ELR (cell line): ENCODE measurements at places on chromosomes 3 and 15.
A peak's percentile ranks its signal among the peaks of the same experiment; 100 is the strongest.

- DNase-seq, result no peak
These were observed 410 bp downstream of the NDUFAF1 start for GRCh38 chr15:41401904-41402267.

- DNase-seq, result no peak
These were observed 357.0 kb downstream of the NR2F2 start for GRCh38 chr15:96687388-96688107.

- peak; percentile 22 for DNase-seq
These were observed 770.8 kb upstream of the BCHE start for GRCh38 chr3:166607933-166608521.

DNA sequence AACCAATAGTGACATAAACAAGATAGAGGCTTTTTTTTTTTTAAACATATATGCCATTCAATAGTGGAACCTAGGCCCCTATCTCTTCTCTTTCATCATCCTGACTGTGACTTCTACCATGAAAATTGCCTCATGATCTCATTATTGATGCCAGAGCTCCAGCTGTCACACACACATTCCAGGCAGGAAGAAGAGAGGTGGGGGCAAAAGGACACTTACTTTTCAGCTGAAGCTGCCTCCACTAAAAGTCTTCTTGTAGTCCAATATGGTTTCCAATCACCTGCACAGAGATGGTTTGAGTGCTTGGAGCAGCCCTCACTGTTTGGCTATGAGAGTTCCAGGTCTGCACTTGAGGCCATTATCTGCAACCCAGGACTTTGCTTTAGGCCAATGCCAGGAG lies 45.0 kb downstream of the CLEC3B start:
- DNase-seq, result no peak

DNA sequence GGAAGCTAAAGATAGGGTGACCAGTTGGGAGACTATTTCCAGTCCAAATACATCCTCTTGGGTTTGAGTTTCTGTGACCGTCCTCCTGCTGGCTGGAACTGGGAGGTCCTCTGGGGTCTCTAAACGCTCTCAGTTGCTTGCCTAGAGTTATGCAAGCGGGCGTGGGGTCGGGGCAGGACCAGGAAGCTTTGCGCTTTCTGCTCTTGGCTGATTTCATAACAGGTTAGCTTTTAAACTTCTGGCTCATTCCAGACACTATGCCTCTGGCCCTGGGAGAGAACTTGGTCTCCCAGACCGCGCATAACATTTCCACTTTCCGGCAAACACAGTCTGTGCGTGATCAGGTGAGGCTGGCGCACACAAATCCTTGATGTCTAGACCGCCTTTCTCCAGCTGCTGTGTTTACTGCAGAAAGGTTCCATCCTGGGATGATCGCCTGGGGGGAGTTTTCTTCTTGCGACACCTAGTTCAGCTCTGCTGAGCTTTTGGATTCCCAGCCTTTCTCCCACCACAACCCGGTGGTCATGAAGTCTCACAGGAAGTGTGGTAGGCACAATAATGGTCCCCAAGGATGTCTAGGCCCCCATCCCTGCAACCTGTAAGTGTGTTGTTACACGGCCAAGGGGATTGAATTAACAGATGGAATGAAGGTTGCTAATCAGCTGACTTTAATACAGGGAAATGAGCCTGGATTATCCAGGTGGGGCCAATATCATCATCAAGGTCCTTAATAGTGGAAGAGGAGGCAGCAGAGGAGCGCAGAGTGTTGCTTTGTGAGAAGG lies 23.6 kb upstream of the CGNL1 start:
- DNase-seq, result no peak

DNA sequence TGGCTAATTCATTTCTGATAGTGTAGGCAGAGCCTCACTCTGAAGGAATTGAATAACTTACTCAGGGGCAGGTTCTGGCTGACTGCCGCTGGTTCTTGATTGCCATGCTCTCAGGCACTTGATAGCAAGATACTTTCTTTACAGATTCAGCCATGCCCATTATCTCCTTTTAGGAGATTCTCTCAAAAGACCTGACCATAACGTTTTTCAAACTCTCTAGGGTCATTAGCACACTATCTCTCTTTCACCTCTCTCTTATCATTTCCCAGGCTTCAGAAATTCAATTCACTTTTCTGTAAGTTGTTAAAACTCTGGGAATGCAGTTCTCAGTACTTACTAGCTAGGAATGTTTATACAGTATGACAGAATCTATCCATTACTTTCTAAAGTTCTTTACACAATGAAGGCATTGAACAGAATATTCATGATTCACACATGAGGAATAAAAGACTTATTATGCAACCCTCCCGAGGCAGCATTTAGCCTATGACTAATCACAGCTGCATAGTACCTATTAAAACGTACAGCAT lies 850.3 kb upstream of the CADM2 start:
- DNase-seq, result peak; percentile 62

GRCh38 chr15:85094685-85095084 lies 113.0 kb downstream of the PDE8A start:
- peak; percentile 75 for DNase-seq

DNA sequence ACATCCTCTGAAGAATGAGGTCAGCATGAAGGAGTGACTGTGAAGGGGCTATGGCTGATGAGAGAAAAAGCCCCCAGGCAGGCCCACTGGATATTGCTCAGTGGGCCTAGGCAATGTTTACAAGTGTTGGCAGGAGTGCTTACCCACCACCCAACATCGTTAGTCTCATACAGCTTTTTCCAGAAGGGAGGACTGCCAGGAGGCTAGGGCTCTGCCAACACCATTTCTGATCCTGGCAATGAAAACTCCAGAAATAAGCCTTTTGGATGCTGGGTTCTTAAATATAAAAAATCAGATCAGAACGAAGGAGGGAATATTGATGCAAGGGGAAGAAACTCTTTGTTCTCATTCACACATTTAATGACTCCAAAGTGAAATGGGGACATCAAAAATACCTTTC lies 189.1 kb downstream of the DCLK3 start:
- no peak for DNase-seq

GRCh38 chr15:81473946-81474345 lies 99.9 kb upstream of the TMC3 start:
- no peak for DNase-seq

GRCh38 chr3:43894176-43895049 lies 203.7 kb downstream of the ABHD5 start:
- DNase-seq, result peak; percentile 83

- DNase-seq, result no peak
These were observed 733.2 kb upstream of the GOLIM4 start for GRCh38 chr3:168828943-168829342.

DNA sequence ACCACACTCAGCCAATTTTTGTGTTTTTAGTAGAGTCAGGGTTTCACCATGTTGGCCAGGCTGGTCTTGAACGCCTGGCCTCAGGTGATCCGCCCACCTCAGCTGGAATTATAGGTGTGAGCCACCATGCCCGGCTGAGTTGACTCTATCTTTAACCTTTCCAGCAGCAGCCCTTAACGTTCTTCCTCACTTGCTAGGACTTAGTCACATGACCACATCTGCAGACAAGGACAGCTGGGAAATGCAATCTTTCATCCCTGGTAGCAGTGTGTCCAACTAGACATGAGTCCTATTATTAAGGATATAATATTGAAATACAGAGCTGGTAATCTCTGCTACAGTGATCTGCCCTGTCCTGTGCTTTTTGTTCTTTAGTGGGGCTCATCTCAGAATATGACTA lies 18.0 kb downstream of the LCMT2 start:
- DNase-seq, result no peak

DNA sequence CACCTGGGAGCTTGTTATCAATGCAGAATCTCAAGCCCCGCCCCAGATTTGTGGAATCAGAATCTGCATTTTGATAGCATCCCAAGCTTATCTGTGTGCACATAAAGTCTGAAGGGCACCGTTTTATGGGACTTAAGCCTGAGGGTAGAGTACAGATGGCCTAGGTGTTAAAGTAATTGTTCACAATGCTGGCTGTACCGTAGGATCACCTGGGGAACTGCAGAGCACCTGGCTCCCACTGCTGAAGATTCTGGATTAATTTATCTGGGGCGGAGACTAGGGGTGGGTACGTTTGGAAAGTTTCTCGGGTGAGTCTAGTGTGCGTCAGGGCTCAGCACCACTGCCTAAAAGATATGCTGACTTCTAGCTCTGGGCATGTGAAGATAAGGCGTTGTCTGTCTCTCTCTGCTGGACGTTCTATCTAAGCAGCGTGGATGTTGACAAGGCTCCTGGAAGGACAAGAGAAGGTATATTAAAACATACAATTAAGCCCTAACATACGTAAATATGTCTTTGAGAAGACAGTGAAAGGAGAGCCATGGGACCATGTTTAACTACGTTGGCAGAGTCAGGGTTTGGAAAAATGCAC lies 63.2 kb upstream of the RASGRP1 start:
- DNase-seq, result no peak

DNA sequence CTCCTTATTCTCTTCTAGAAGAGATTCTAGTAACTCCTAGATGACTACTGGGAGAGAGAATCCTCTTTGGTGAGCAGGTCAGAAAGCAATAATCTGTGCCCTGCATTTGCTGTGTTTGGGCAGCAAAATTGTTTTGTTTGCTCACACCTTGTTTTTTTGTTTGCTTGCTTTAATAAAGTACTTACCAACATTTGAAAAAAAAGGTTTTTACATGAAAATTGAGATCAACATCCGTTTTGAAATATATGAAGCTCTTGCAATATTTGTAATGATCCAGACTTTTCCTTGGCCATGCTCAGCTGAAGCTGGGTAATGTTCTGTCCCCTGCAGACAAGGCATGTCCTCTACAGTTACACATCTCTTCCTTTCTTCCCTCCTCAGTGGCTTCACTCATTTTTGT lies 62.2 kb downstream of the DIPK2A start:
- no peak for DNase-seq

- peak; percentile 75 for DNase-seq
These were observed 53.7 kb downstream of the BDH1 start for GRCh38 chr3:197501879-197502620.

- peak; percentile 58 for DNase-seq
These were observed 220.0 kb upstream of the UMPS start for GRCh38 chr3:124510290-124510689.

DNA sequence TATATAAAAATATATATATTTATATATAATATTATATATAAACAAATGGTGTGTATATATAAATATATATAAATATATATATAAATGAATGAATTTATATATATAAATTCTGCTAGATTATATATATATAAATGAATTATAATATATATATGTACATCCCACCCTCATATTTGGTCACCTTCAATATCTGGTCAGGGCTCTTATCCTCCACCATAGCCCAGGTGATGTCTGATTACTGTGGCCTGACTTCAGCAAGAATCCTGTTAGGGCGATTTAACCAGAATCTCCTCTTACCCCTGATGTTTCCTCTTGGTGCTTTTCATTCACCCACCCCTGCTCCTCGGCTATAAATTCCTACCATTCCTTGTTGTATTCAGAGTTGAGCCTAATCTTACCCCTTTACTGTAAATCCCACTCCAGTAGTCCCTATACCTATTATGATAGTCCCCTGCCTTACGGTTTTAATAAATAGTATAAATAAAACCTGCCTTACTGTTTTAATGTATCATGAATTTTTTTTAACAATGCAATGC lies 439.6 kb downstream of the PLOD2 start:
- no peak for DNase-seq

DNA sequence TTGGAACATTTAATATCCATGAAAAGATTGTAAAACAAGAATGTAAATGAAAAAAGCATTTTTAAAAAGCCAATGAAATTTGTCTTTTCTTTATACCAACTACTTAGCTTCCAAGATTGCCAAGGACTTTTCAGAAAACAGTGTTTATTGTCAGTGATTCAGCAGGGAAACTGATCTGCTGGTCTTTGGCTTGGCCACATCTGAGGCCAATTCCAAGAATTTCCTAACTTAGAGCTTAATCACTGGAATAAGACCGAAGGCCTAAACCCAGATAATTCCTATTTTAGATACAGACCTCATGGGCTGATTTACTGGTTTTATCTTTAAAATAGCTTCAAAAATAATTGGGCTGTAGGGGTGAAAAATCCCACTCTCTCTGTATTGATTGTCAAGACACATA lies 260.5 kb upstream of the RORA start:
- no peak for DNase-seq

GRCh38 chr15:91302588-91303439 lies 202.8 kb downstream of the SV2B start:
- peak; percentile 64 for DNase-seq

GRCh38 chr15:38377636-38378035 lies 76.3 kb upstream of the FAM98B start:
- DNase-seq, result no peak

DNA sequence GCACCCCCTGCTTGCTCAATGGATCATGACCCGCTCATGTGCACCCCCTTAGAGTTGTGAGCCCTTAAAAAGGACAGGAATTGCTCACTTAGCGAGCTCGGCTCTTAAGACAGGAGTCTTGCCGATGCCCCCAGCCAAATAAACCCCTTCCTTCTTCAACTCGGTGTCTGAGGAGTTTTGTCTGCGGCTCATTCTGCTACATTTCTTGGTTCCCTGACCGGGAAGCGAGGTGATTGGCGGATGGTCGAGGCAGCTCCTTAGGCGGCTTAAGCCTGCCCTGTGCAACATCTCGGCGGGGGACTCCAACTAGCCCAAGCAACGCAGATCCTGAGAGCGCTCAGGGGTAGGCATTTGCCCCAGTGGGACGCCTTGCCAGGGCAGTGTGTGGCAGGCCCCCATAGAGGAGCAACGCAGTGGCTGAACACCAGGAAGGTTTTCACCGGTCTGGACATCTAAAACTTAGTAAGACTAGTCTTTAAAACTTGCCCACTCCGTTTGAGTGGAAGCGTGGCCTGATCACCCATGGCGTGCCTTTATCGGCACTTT lies 9.5 kb downstream of the SLCO2A1 start:
- DNase-seq, result no peak

DNA sequence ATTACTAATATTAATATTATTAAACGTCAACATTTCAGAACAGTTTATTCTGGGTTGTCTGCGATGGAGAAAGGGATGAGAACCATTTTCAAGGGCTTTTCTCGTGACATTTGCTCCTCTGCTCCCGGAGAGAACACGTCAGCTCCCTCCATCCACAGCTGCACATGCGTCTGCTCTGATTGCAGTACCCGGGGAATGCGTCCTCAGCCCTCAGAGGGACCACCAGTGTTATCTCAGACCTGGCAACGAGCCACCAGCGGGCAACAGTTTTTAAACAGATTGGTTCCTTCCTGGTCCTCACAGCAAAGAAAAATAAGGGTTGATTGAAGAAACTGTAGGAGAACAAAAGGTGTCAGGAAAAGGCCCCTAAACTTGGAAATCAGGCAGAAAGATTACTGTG lies 202.2 kb upstream of the ADAMTS9 start:
- DNase-seq, result no peak

DNA sequence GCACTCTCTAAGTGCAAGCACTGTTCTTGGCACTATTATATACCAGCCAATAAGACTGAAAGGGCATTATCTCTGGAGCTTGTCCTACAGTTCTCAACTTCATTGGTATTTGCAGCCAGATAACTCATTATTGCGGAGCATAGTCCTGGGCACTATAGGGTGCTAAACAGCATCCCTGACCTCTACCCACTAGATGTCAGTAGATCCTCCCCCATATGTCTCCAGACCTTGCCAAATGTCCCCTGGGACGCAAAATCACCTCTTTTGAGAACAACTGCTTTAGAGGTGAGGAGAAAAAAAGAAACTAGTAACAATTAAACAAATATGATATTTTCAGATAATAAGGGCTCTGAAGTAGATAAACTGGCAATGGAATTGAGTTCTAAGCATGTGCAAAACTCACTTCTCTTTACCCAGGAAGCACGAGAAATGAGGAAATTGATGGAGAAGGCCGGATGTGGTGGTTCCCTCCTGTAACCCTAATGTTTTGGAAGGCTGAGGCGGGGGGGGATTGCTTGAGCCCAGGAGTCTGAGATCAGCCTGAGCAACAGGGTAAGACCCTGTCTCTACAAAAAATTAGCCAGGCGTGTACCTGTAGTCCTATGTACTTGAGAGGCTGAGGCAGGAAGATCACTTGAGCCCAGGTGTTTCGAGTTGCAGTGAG lies 61.4 kb downstream of the FRMD4B start:
- DNase-seq, result peak; percentile 17
